ENCODE measurements at places on chromosomes 6 and 20. TPM values are rescaled to one million over a fixed set of nuclear protein-coding genes. Genes with fewer than 3 reads are reported as not detected.

The SLC22A1 gene
- 1.5 TPM for total RNA-seq

The EBF4 gene
- 0.37 TPM for total RNA-seq

The FILIP1 gene
- 0.37 TPM for total RNA-seq

The RAET1E gene
- total RNA-seq: 2.2 TPM

The EPHA7 gene
- 0.39 TPM for total RNA-seq

The MDFI gene
- total RNA-seq: not detected

The BNIP5 gene
- total RNA-seq: not detected

The ETV7 gene
- total RNA-seq: 0.20 TPM

The TMC2 gene
- under 0.01 TPM for total RNA-seq

The RBM24 gene
- total RNA-seq: not detected
